RPMI7951 (cell line): ENCODE measurements at places on chromosomes 2 and 18. TPM values are rescaled to one million over a fixed set of nuclear protein-coding genes. Genes with fewer than 3 reads are reported as not detected.

- DNase-seq: no peak
Measured at GRCh38 chr2:12718711-12719399, 2.1 kb downstream of the TRIB2 start.

DNA sequence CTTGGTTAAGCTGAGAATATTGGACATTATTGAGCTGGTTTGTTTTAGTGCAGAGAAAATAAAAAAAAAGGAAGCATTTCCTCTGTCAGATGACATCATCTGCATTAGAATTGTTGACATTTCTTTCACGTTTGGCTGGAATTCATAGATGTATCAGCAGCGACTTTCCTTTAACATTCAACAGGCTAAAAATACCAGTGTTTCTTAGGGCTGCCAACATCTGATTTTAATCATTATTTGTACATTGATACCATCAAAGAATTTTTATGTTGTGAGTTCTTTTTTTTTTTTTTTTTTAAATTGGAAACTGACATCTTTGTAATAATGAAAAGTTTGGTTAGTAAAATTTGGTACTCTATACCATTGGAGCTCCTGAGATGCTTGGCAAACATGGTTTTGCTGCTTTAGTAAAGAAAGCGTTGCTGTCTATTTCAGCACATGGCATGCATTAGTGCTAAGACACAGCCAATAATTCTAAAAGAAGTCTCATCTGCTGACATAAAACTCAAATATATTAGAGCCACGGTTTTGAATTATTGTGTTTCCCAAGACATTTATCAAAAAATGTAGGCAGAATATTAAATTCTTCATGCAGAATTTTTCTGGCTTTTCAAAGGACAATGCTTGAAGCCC lies 33.6 kb downstream of the GTF2A1L start:
- DNase-seq: no peak

DNA sequence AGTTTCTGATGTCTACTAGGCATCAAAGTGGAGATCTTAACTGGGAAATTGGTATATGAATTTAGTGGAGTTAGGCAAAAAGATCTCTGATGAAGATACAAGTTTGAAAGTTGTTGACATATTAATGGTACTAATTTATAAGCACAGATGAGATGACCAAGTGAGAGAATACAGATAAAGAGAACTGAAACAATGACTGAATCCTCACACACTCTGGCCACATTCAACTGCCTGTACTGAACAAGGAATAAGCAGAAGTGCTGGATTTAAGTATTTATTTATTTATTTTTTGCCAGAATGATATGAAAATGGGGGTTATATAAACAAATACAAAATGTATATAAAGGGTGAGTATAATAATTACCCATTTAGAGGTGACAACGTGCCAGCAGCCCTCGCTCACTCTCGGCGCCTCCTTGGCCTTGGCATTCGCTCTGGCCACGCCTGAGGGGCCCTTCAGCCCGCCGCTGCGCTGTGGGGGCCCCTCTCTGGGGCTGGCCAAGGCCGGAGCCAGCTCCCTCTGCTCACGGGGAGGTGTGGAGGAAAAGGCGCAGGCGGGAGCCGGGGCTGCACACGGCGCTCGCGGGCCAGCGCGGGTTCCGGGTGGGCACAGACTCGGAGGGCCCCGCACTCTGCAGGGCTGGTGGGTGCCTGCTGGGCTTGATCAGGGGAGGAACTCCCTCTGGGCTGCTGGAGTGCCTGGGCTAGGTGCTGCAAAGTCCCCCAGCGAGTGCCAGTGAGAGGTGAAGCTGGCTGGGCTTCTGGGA lies 1363.9 kb upstream of the CRIM1 start:
- no peak for DNase-seq

- DNase-seq: no peak
Measured at GRCh38 chr2:52456561-52457377, 1310.8 kb upstream of the CHAC2 start.

- DNase-seq: peak; percentile 17
Measured at GRCh38 chr18:48139431-48140347, 209.2 kb upstream of the SMAD2 start.

- no peak for DNase-seq
Measured at GRCh38 chr18:53943326-53943860, 281.1 kb downstream of the MBD2 start.

DNA sequence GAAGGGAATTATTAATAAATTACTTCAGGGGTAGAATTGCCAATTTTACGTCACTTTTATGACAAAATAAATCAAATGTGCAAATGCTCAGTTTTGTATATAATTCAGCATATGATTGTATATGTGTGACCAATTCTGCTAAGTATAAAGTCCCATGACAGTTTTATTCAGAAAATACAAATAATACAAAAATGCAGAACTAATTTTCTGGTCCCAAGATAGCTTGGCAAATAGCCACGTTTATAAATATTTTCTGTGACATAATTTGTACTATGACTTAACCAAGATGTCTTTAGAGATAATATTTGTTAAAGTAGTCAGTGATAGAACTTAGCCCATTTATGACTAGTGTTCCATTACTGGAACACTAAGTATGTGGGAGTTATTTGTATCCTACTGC lies 24.2 kb upstream of the CAB39 start:
- no peak for DNase-seq

DNA sequence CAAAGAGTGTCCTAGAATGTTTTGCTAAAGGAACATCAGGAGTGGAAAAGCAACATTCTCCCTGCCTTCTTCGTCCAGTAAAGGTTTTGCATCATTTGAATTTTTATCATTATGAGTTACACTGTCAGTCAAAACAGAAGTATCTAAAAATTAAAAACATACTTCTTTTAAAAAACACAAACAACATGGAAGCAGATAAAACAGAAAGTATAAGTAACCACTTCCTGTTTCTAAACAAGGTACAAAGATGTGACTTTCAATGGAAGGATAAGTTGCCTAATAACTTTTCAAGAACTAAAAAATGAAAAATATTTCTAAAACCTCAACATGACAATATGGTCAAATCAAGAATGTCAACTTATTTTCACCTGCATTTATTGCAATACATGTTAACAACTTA lies 158.2 kb downstream of the STK39 start:
- DNase-seq: no peak

DNA sequence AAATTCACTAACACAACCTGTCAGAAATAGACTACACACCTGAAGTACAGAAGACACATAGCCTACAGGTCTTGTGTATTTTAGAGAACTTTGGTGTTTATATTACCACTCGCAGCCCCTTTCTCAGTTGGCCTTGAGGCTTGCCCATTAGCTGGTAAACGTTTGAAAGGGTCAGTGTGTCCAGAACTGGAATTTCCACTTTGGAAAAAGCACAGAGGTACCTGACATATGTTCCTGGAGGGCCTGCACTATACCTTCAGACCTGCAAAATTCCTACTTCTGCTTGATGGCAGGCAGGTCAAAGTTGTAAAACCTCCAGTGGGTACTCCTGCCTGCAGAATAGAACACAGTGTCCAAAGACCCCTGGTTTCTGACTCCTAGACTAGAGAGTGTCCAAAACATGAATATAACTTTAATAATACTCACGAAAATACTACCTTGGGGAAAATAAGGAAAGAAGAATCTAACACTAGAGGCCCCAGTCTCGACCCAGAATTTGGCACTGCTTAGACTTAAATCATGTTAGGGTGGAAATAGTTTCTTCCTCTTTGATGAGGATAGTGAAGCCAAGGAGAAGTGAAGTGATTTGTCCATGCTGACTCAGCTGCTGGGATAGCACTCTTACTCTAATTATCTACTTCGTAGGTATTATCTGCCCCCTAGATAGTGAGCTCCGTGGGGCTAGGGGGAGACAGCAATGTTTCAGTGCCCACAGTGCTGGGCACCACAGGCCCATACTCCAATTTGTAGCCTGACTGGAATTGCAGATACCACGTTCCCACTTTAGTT lies 2.8 kb downstream of the KCTD1 start:
- no peak for DNase-seq

- no peak for DNase-seq
Measured at GRCh38 chr2:30219886-30220875, 11.2 kb upstream of the LBH start.

DNA sequence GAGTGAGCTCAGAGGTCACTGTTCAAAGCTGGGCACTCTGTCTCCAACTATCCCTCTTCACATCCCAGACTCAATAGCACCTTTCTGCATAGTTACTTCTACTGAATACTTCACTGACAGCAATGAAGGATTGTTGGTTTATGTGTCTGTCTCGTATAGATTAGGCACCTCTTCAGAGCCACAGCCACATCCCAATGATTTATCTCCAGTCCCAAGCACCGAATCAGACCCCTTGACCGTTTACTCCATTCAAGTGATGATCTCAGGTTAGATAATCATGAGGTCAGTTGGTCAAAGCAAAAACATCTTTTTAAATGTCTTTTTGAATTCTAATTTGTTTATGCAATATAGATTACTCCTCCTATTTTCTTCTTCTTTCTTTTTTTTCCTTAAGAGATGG lies 14.7 kb downstream of the NEDD4L start:
- peak; percentile 17 for DNase-seq

DNA sequence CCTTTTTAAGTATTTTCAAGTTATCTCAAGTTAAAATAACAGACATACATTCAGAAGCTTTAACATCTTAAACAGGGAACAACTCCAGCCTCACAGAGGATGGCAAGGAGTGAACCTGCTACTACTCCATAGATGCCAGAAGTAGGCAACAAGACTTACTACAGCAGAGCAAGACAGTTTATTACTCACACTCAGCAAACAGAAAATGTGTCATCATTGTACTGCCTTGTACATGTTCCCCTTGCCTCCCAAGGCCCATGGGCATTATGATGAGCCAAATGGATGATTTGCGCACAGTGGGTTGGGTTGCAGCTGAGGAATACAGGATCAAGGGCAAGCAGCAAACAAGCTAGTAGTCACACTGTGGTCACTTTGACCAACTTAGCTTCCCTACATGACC lies 80.6 kb upstream of the VRK2 start:
- DNase-seq: no peak

DNA sequence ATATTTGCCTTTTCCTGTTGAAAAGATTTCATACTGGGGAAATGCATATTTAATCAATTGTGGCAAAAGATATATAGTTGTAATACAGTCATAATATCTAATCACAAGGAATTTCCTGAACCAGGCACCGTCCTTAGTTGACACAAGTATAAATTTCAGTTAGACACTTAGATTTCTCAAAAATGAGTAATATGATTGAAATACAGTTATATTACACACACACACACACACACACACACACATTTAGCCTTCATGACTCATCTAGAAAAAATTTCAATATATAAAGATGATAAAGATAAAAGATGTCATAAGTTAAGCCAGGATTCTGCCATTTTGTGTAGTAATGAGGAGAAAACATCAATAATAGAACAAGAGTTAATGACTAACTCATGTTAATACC lies 258.4 kb upstream of the ZNF804A start:
- no peak for DNase-seq

DNA sequence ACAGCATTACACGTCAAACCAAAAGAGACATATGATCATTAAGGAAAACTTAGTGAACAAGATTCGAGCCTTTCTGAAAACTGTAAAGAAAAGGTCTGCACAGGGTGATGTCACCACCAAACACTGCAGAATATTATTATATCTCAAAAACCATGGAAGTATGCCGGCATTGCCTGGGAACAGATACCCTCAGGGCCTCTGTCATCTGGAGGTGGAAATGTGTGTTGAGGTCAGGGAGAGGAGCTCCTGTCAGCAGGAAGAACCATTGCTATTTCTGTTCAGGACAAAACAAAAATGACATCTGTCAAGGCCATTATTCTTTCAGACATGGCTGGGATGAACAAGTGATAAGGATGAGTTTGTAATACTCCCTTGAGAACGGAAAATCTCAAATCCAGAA lies 365.9 kb upstream of the TRIB2 start:
- DNase-seq: peak; percentile 61

GRCh38 chr18:46253498-46253897 lies 149.3 kb downstream of the HAUS1 start:
- DNase-seq: no peak

DNA sequence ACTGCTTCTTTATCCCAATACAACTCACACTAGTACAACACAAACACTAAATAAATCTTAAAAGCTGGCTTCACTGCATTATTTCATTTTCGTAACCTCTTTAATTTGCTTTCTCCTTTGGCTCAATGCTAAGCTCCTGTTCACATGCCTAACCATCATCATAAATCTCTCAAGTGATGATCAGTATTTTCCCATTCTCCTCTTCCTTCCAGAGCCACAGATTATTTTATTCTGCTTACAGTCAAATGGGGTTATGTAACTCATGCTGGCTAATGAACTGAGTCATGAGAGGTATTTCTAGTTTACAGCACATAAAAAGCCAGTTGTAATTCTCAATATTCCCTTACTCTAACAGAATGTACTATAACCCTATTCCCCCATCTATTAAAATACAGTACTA lies 350.4 kb upstream of the ZC3H15 start:
- no peak for DNase-seq

- DNase-seq: no peak
Measured at GRCh38 chr18:21851327-21851961, 110.9 kb downstream of the MIB1 start.

DNA sequence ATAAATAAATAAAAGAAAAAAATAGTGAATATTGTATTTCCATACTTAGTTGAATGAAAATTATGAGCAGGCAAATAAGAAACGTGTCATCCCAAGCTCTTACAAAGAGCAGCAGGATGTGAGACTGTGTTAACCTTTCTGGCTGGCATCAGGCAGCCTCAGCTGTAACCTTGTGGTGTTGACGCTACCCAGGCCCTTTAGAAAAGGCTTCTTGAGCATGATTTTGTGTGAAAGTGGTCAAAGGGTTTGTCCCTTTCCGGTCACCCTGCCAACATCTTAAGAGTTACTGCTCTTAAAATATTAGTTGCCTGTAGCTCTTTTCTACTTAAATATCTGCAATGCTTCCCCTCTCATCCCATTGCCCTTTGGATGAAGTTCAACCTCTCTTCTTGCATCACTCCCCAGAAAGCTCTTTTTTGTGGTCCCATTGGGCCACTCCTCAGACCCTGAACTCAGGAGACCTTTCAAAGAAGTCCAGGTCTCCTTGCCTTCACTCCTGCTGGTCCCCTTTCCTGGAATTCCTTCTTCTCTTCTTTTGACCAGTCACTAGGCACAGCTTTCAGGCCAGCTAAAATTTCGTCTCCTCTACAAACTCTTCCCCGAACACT lies 35.0 kb downstream of the RHOB start:
- DNase-seq: no peak

- no peak for DNase-seq
Measured at GRCh38 chr18:78911751-78912283, 67.8 kb upstream of the SALL3 start.

- no peak for DNase-seq
Measured at GRCh38 chr2:44191739-44192138, 23.1 kb downstream of the PPM1B start.

Gene TCF7L1
- total RNA-seq: 0.39 TPM in 1 of 2 replicates, not detected in the other

Gene BMP10
- total RNA-seq: not detected in 2 replicates

Gene SLC16A14
- not detected in 2 replicates for total RNA-seq

Gene BUB1
- total RNA-seq: 161 and 174 TPM in 2 replicates

Gene CARF
- 5.1 and 6.7 TPM in 2 replicates for total RNA-seq

Gene TMEM37
- total RNA-seq: not detected in 2 replicates

Gene GPAT2
- not detected in 2 replicates for total RNA-seq

Gene MAL
- not detected in 2 replicates for total RNA-seq

Gene FOXD4L1
- total RNA-seq: 0.10 TPM in 1 of 2 replicates, not detected in the other

Gene SERPINB4
- not detected in 2 replicates for total RNA-seq

Gene MBD2
- 17.0 and 24.9 TPM in 2 replicates for total RNA-seq
